ENCODE measurements at places on chromosomes 4 and X.

GRCh38 chr4:75939890-75940691 lies 722 bp downstream of the NAAA start:
- DNase-seq: peak; percentile 81

DNA sequence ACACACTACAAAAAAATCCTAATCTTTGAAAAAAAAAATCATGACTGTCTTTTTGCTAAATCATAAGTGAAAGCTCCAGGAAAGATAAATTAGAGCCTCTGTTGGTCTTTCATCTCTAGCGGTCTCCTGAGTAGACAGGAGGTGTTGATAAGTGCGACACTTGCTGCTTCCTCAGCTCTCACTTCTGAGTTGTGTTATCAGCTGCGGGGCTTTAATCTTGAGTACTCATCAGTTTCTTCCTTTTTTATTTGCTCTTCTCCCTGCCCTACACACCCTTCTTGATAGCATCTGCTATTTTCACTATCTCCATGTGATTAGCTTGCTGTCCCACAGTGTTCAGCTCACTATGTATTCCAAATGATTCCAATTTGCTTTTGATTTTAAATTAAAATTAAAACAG lies 1449.2 kb downstream of the C4orf33 start:
- DNase-seq: no peak

GRCh38 chr4:27846951-27847350 lies 986.3 kb downstream of the STIM2 start:
- no peak for DNase-seq

DNA sequence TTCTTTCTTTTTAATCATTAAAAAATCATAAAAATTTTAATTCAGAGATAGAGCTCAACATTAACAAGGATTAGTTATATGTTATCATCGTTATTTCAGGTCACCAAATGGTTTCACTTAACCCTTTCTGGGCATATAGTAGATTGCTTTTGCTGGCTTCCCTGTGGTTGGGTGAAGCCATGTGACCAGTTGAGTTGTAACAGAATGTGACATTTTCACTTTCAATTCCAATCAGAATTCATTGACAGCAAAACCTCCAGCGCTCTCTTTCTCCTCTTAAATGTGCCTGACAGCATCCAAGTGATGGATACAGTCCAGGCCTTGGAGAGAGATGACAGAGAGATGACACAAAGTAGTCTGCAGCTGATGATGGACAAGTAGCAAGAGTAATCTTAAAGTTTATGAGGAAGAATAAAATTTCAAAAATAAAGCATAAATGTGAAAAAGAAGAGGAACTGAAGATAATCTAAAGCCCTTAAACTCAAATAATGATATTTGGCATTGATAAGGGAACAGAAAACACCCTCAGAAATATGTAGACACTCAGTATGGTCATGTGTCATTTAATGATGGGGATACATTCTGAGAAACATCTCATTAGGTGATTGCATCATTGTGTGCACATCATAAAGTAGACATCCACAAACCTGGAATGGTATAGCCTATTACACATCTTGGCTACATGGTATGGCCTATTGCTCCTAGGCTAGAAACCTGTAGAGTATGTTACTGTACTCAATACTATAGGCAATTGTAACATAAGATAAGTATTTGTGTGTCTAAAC lies 92.3 kb upstream of the QRFPR start:
- DNase-seq: no peak

DNA sequence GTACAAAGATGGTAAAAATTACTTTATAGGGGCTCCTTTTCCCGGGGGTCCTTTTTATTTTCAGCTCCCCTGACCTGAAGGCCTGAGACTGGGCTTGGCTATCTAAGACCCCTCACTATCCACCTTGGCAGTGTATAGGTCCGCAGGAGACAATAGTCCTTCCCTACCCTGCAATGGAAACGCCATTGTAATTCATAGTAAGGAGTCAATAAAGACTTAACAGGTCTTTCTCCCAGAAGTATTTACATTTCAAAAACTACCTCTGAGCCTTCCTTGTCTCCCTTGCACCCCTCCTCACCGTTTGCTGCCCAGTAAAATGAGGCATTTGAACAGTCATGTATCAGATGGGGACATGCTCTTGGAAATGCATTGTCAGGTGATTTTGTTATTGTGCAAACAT lies 401.2 kb upstream of the CNKSR2 start:
- DNase-seq: no peak

- DNase-seq: no peak
These were observed 191.1 kb downstream of the KCTD8 start for GRCh38 chr4:44257461-44257860.
